Endodermal cell (in vitro differentiated cells): ENCODE measurements at places on chromosomes 12 and 14.

DNA sequence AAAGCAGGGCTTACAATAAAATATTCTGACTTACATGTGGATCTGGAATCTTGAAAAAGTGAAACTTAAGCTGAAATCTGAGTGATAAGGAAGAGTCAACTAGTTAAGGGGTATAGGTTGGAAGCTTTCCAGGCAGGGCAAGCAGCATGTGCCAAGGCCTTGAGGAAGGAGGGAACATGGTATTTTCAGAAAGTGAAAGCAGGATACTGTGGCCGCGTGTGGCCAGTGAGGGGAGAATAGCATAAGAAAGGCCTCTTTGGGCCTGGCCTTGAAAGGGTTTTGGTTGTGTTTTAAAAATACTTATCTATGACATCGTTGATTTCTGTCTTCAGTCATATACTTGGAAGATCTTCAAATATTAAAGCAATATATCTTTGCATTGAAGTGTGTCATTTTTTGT, 213.4 kb downstream of the AKAP6 start:
- DNase-seq: no peak

DNA sequence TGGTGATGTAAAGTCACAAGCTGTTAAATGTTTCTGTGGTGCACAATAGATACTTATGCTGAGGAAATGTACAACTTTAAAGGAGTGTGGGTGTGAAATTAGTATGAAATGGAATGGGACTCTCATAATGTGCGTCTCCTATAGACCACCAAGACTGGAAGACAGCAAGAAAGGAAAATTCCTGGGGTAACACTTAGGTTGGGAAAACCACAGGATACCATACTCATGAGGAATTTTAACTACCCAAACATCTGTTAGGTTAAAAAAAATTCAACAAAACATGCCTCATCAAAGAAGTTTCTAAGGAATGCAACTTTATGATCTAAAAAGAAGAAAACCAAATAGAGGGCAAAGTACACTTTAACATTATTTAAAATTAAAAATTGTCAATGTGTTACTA, 113.7 kb upstream of the MYF6 start:
- no peak for DNase-seq

- peak; percentile 41 for DNase-seq
Observed at GRCh38 chr14:104288272-104288671, 149.9 kb downstream of the KIF26A start.

DNA sequence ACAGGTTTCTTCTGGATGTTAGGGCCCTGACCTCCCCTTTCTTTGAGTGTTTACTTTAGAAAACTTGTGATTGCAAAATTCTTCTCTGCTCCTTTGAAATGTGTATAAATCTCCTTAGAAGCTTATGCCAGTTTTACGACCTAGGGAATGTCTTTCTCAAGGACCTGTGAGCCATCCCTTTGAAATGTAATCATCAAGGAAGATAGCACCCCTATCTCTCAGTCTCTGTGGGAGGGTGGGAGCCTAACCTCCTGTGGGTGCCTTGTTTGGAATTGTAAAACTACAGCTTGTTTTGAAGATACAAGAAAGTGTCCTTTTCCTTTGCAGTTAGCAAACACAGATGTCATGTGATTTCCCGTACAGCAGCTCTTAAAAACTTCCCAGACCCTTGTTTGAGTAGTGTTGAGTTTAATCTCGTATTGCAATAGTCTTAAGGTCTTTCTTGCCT, 3.3 kb downstream of the OR10AD1 start:
- peak; percentile 85 for DNase-seq

DNA sequence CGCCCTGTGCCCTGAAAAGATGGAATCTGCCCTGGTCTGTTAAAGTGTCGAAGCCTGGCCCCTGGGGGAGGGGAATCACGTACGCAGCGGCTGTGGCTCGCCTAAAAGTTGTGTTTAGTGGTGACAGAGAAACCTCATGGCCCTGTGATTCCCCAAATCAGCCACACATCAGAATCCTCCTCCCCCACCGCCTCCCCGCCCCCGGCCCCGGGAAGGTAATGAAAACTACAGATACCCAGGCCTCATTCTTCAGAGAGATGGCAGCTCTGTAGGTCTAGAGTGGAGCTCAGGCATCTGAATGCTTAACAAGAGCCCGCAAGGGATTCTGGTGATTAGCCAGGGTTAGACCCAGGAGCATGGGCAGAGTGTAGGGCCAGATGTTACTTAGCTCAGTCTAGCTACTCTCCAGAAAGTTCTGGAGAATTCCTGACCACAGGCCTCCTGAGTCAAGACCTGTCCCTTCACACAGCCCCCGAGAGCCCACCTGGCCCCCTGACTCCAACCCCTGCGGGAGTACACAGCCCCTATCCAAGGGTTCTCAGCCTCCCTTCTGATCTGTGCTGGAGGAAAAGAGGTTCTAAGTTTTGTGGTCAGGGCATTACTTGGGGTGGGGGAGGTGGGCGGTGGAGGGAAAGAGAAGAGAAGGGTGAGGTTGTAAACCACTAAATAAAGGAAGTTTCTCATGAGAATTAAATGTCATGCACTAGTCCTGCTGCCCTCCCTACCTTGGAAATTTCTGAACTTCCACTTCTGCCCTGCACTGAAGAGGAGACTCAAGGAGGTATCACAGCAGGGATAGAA, 114.8 kb downstream of the PLXNC1 start:
- DNase-seq: peak; percentile 61

DNA sequence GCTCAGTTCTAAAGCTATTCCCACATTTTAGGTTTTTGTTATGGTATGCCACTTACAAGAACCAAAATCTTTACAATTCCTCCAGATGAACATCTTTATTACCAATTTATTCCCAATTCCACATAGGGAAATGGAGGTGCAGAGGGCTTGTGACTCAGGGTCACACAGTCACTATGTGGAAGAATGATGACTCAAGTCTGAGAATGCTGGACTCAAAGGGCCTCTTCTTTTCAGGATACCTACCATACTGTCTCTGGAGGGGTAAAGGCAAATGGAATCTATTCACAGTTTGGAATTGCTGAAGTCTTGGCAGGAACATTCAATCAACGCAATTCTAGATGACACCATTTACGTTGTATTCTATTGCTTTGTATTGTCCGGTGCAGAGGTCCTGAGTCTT, 48.2 kb upstream of the MANSC4 start:
- DNase-seq: no peak

GRCh38 chr14:100557658-100558057, 29.6 kb downstream of the BEGAIN start:
- DNase-seq: no peak

DNA sequence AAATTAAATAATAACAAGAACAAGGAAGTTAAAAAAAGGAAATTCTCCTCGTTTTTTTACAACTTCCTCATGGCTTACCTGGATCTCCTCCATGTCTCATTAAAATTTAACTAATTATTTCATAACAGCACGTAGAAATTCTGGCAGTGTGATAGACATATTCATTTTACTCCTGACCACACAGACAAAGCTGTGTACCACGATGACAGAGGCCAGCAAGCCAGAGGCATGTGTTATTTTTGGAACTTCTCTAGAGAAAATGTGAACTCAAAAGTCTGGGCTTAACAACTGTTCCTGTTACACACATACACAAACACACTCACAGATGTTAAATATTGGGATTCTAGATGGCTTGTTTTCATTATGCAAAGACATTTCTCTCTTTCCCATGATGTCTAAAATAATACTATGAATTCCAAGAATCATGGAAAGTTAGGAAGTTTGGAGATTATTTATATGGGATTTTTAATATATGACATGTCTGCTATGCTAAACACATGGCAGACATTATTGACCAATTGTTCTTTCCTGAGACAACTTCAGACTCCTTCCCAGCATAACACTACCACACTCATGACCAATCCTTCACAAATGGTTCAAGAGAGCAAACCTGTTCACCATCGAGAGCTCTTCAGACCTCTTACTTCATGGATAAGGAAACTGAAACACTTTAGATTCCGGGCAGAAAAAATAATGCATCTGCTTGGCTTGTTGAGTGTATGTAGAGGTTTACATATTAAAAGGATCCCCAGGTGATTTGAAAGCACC, 158.7 kb downstream of the DACT1 start:
- DNase-seq: no peak

- DNase-seq: no peak
Observed at GRCh38 chr12:117686911-117687377, 281.8 kb downstream of the KSR2 start.

GRCh38 chr12:120403869-120404268, 34.0 kb upstream of the COX6A1 start:
- DNase-seq: no peak

DNA sequence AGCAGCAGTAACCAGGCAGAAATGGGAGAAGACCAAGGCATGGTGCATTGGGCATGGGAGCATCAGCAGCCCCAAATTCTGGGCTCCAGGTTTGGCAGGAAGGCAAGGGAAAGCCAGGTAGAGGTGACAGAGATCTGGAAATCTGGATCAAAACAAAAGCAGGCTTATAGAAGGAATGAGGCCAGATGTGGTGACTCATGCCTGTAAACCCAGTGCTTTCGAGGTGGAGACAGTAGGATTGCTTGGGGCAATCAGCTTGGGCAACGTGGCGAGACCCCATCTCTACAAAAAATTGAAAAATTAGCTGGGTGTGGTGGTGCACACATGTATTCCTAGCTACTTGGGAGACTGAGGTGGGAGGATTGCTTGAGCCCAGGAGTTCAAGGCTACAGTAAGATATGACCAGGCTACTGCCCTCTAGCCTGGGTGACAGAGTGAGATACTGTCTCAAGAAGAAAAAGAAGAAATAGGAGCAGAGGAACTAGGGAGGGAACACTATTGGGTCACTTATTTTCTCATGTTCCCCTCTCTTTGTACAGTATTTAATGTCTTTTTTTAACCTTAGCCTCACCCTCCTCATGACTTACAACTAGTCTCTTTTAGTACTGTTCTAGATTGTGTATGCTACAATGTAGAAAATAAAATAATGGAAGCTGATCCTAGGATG, 25.1 kb downstream of the SLC4A8 start:
- no peak for DNase-seq

GRCh38 chr14:102437997-102438915, 71.3 kb downstream of the ANKRD9 start:
- peak; percentile 95 for DNase-seq

DNA sequence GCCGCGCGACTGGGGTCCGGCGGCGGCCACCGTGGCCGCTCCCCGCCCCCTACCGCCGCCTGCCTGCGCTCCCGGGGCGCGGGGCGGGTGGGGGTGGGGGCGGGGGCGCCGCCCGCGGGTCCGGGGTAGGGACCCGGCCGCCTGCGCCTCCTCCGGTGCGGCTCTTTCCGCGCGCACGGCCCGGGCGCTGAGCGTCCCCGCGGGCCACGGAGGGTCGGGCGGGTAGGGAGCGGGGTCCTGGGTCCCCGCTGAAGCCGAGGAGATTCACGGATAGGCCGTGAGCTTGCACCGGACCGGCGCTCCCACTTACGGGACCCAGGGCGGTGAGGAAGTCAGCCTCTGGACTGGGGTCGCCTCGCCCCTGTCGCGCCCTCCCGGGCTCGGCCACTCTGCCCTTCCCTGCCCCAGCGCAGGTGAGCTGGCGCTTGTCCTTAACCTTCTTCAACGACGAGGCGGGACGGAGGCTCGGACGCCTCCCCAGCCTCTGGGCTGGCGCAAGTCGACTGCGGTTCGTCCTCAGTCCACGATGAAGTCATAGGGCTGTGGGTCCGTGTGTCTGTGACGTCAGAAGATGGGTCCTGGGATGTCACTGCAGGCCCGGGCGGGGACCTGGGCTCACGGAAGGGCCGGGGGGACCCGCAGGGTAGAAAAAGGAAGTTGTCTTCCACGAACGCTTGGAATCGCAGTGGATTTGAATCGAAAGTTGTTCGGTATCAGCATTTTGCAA, 514 bp downstream of the FBXO34 start:
- peak; percentile 82 for DNase-seq

DNA sequence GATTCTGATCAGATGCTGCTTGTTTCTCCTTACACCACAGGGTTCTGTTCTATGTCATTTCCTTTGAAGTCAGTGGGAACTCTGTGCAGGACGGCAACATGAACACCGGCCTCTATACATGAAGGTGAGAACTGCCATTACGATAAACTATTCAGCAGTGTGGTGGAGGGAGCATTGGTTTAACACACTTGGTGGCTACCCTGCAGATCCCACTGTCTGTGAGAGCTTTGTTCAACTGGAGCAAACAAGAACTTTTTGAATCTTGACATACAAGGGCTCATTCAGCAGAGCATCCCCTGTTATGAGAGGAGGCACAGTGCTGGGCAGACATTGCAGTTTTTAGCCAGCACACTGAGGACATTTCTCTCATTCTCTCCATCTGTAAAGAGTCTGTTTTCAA, 10.7 kb upstream of the FRS2 start:
- no peak for DNase-seq

DNA sequence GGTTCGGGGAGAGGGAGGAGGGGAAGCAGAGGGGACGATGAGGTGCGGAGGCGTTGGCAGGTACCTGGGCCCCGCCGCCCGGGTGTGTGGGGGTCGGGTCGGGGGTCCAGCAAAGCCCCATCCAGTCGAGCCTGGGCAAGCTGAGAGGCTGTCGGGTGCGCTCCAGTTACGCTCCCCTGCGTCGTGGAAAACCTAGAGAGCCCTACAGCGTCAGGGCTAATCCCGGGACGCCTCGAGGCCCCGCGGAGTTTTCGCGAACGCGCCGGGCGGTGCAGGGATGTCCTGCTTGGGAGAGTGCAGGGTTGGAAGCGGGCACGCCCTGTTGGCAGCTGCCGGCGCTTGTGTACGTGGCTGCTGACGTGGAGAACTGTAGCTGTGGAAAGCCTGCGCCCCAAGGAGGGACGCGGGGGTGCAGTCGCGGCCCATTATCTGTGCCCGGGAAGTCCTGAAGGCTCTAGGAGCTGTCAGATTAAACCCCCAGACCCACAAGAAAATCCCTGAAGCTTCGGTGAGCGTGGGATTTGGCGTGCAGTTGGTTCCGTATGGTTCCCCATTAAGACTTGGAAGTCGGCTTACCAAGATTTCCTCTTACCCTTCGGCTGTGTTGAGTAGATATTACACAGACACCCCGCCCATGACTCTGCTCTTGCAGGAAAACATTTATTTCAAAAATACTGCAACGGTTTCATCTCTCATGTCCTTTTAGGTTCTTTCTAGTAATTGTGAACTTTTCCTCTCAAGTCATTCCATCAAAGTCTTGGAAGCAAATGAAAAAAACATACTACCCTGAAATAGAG, 11.3 kb upstream of the SLC38A2 start:
- no peak for DNase-seq

DNA sequence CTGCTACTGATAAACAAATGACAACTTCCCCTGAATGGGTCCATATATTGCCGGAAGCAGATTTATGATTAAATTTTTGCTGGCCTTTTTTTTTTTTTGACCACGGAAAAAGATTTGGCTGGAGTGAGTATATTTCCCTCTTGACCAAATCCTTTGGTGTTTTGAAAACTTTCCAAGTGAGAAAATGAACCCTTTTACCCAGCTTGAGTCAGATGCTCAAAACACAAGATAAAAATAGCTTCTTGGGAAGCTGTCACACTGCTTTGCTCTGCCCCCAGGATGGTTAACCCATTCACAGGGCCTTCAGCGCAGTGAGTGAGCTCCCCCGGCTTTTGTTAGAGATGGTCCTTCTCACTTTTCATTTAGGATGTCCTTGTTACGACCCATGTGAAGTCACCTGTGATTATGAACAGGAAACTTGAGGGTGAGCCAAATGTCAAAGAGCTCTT, 224.3 kb downstream of the PELI2 start:
- no peak for DNase-seq

DNA sequence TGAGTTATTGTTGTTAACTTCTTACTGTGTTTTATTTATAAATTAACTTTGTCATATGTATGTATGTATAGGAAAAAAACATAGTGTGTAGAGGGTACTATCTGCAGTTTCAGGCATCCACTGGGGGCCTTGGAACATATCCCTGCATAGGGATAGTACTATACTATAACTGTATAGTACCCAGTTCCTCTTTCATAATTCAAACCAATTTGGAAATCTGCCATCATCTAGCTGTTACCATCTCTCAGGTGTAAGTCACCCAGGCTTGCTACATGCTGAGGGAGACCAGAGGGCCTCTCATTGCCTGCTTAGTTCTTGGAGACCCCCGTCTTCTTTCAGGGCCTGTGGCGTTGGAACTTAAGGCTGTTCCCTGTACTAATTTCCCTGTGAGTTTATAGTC, 12.9 kb upstream of the DCD start:
- DNase-seq: no peak
